ENCODE measurements at places on chromosomes 6 and 20.

- DNase-seq = no peak
These were observed 232.8 kb upstream of the RNF24 start for GRCh38 chr20:4247898-4248858.

- DNase-seq = no peak
These were observed 86.8 kb downstream of the PLCB1 start for GRCh38 chr20:8218861-8219260.

DNA sequence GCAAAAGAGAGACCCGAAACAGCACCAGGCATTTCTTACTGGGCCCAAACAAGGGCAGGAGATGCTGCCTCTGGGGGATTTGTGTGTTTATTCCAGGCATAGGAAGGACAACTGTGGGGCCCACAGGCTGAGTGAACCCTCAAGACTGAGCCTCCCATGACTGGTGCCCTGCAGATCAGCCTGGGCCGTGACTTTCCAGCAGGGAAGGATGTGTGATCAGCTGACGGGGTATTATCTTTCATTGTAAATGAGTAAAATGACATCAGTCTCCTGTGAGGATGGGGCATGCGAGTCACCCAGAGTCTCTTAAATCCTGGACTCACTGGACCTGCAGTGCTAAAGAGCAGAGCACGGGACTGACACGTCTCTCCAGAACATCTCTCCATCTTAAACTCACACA is 3.9 kb upstream of the TEAD3 start:
- no peak for DNase-seq

GRCh38 chr6:28863604-28864325 is 60.0 kb downstream of the TRIM27 start:
- DNase-seq = peak; percentile 88

- no peak for DNase-seq
These were observed 78.6 kb downstream of the CLVS2 start for GRCh38 chr6:123074616-123075015.

DNA sequence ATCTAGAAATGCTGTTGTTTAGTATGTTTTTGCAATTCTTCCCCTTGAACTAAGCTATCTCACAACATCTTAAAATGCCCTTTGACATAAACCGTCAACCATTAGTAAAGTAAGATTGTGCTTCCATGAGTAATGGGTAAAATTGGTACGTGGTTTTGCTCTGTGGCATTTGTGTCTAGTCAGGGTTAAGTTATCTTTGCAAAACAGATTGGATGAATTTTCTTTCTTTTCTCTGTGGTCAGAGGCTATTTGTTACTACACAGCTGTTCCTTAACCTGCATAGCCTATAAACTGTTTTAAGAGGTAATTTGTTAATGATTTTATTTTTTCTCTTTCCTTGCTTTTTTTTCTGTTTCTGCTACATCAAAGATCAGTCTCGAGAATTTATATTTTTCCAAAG is 75.4 kb downstream of the RPP40 start:
- DNase-seq = no peak

- no peak for DNase-seq
These were observed 2.2 kb downstream of the APCDD1L start for GRCh38 chr20:58512808-58513552.

- no peak for DNase-seq
These were observed 9.4 kb upstream of the KHDC1L start for GRCh38 chr6:73234733-73235132.

DNA sequence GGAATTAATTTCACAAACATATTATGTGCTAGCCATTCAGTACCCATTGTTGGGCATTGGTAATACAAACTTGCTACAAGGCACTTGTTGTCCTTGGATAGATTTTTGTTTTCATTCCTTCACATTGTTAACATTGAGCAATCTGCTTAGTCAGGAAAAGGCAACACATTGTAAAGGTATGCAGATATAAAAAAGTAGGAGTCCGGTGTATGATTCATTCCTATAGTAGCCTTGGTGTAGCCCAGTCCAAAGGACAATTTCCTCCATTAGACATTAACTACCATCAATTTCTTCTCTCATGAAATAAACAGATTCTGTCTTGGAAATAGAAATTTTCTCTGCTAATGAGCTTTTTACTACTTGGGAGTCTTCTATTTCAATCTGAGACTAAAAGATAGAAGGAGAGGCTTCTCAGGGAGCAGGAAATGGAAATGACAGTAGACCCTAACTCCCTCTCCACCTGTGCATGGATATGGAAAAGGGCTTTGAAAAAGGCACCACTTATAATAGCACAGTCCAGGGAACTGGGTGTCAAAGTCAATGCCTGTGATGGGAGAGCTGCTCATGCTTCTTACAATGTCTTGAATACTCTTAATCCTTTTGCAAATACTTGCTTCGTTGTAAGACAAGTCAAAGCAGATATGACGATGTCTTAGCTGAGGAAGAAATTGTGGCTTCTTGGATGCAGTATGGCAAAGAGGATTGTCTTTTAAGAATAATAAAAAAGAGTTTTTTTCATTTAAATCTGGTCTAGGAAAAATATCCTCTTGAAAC is 369.4 kb upstream of the CITED2 start:
- DNase-seq = no peak

GRCh38 chr20:1951436-1952115 is 42.3 kb downstream of the PDYN start:
- no peak for DNase-seq

DNA sequence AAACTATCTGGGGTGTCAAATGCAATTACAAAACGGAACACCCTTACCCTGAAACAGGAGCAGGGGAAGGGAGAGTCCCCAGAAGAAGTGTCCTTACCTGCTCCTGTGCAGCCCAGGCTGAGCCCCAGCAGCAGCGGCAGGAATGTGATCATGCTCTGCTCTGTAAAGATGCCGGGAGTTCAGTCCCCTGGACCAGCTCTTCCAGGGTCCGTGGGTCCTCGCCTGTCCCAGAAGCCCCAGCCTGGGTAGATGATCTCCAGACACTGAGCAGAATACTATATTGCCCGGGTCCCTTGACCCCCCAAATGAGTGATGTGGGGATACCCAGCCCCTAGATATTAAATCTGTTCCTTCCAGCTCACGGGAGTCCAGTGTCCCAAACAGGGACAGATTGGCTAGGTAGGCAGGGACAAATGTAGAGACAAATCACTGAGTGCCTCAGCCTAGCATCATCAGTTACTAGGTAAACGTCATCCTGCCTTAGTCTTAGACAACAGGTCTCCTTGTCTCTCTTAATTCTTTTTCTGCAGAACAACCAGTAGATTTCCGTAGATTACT is at the start of gene HLA-DMB:
TSS of gene HLA-DMB (minus strand) at position 373 of the 558 bp plus-strand sequence. CDS start at position 152, 221 bp downstream.
- DNase-seq = peak; percentile 91

GRCh38 chr6:118748311-118749062 is 97.1 kb upstream of the CEP85L start:
- DNase-seq = no peak

- DNase-seq = no peak
These were observed 406.5 kb upstream of the GJE1 start for GRCh38 chr6:141726248-141726647.

- no peak for DNase-seq
These were observed 157.7 kb upstream of the MMS22L start for GRCh38 chr6:97440590-97441176.

GRCh38 chr20:22688485-22688884 is 104.1 kb upstream of the FOXA2 start:
- no peak for DNase-seq

GRCh38 chr6:99471638-99472037 is 43.6 kb downstream of the USP45 start:
- DNase-seq = no peak

DNA sequence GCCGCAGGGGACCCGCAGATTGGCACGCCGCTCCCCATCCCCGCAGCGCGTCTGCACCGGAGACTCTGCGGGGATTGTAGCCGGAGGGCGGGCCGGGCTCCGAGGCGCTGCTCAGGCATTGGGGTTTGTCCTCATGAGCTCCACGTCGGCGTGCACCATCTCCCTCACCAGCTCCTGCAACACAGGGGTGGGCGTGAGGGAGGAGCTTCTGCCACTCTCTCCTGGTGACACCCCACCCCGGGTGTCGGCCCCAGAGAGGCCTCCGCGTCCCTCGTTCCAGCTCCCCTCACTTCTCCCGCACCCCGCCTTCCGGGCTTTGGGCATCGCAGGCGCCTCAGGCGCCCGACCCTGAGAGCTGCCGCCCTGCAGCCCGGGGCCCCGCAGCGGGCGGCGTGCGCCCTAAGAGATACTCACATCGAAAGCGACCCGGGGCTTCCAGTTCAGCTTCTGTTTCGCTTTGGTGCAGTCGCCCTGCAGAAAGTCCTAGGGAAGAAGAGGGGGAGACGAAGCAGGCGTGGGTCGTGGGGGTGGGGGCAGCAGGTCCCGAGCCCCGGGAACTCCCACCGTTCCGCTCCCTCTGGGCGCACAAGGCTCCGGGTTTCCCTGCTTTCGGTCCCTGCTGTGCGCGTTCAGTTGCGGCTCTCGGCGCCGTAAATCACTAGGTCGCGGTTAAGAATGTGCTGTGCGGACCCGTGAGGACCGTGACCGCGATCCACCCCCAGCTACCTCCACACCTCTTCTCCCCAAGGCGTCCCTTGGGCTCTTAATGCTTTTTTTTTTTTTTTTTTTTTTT is 14.5 kb downstream of the FOXC1 start:
- peak; percentile 52 for DNase-seq

GRCh38 chr20:49356676-49357075 is 78.8 kb upstream of the ZNFX1 start:
- DNase-seq = no peak

DNA sequence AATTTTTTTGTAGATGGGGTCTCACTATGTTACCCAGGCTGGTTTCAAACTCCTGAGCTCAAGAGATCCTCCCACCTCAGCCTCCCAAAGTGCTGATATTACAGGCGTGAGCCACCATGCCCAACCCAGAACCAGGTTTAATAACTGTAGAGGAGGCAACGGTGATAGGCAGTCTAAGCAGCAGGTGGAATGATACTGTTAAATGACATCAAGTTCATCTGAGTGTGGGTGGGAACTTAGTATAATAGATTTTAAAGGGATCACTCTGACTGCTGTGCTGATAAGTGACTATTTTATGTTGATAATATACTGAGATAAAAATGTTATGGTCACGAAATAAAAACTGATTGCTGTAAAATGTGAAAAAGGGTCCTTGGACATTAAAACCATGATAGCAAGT is 31.1 kb downstream of the PCNA start:
- no peak for DNase-seq

DNA sequence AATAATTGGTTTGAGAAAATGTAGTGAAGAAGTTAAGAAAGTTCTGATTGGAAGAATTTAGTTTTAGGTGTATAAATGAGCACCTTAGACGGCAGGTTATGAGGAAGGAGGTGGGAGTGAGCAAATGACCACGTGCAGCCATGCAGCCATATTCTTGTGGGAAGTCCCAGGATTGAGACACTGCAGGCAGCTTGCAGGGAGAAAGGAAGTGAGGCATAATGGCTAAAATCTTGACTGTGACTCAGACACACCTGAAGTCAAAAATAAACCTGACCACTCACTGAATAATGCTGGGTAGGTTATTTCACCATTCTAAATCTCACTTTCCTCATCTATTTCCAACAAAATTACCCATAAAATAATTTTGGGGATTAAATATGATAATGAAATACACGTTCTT is 16.6 kb downstream of the DSE start:
- no peak for DNase-seq

DNA sequence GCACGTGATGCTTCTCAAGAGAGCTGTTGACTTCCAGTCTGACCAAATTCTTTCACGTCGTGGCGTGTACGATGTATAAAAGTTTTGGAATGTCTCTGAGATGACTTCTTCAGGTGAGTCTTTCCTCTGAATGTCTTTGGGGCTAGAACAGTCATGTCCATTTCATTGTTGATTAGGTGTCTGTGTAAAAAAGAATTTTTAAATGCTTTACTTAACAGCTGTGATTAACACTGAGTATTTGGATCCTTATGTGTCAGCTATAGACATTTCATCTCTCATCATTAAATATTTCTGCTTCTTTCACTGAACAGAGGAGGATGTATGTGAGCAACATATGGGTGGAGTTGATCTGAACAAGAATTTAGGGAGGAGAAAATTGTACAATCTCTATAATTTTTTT is 29.3 kb upstream of the KIF13A start:
- no peak for DNase-seq

DNA sequence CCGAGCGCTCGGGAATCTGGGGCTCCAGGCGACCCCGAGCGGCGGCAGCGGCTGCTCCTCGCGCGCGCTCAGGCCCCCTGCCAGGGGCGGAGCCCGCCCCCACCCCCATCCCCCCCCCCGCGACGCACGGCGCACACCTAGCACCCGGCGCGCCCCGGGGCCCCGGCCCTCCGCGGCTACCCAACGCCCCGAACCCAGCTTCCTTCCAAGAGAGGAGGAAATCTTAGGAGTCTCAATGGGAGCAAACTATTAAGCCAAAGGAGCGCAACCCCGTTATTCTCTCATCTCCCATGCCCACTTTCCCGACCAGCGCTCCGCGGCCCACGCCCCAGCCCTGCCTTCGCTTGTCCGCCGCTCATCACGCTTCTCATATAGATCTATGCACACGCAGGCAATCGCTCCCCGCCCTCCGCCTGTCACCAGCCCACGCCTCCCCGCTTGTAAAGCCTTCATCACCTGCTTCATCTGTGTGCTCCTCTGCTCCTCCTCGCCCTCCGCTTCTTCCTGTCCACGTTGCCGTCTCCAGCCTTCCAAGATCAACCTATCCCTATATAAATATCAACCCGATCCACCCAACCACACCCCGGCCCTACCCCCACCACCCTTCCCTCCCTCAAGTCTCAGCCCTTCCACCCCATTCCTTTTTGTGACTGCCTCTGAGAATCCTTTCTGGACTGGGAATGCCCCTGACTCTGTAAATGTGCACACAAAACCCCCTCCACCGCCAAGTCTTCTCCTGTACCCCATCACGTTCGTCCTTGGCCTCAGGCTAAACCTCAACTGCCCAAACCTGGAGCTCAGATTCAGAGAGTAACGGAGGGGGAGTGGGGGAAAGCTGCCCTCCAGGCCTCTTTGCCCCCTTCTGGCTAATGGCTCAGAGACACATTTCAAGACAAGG is at the start of gene DLK2:
TSS of gene DLK2 (minus strand) at position 18 of the 898 bp plus-strand sequence. CDS start 723 bp downstream, outside the sequence.
- DNase-seq = peak; percentile 66

GRCh38 chr6:42012501-42013133 is 37.7 kb upstream of the TAF8 start:
- DNase-seq = no peak

GRCh38 chr6:112396221-112396620 is 49.1 kb downstream of the RFPL4B start:
- DNase-seq = no peak

DNA sequence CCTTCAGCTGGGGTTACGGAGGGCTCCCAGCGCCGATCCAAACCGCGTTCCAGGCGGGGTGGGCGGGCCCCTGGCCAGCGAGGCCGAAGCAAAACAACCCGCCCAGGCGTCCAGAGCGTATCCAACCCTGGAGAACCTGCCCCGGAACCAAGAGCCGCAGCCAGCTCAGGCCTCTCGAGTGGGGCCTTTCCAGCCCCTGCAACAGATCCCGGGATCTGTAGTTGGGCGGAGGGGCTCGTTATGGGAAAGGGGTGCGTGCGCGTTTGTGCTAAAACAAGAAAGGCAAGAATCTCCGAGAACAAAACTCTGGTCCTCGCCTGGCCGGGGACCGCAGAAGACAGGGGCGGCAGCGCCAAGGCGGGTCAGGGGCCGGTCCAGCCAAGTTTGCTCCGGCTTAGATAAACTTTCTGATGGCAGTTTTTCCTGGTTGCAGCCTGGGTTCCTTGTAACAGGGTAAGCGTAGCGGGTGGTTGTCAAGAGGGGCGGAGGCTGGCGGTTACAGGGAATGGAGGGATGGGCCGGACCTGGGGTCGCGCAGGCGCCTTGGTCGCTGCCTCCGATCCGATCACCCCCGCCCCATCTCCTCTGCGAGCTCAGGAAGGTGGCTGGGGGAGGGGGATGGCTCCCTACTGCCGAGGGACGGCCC is 448 bp upstream of the RIN2 start:
- DNase-seq = no peak

GRCh38 chr6:27478141-27478705 is 5.3 kb upstream of the ZNF184 start:
- DNase-seq = no peak
